T-helper 1 cell (primary cell): ENCODE measurements at places on chromosomes 16 and 17.
A peak's percentile ranks its signal among the peaks of the same experiment; 100 is the strongest.

- DNase-seq, result no peak
Observed at GRCh38 chr16:59651662-59652061, 917.5 kb upstream of the GOT2 start.

DNA sequence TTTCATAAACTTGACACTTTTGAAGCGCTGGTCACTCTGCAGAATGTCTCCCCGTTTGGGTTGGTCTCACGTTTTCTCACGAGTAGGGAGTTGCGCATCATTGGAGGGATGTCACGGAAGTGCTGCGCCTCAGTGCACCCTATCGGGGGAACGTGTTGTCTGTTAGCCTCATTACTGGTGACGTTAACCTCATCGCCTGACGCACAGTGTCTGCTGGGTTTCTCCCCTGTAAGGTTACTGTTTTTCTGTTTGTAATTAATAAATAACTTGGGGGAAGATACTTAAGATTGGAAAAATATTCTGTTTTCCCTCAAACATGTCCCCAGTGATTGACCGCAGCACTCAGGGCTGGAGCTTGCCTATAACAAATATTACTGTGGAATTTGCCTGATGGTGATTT, 26.7 kb downstream of the VAC14 start:
- no peak for DNase-seq

GRCh38 chr16:70592106-70592571, 54.2 kb upstream of the IL34 start:
- DNase-seq, result no peak

DNA sequence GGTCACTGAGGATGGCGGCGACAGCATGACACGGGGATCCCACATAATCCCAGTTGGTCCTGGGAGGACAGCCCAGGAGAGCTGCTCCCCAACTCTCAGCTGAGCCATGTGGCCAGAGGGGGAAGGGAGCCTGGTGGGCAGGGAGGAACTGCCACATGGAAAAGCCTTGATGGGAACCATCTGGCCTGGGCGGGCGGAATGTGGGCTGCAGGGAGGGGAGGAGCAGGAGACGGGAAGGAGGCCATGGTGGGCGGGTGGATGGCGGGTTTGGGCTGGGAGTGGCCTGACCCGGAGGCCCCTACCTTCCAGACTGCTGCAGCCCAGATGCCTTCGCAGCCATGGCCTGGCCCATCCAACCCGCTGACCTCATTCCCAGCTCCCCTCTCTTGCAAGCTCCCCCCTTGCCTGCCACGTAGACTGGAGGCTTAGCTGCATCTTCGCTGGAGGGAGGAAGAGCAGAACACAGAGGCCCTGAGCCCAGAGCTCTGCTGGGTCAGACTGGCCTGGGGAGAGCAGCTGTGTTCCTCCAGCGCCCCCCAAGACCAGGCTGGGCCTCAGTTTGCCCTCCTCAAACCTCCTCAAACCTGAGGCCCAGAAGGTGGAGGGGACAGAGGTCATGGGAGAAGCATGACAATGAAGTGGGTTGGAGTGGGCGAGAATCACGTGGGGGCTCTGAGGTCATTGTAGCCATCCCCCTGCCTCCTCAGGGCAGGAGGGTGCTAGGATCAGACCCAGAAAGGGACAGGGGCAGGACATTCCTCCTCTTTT, 8.2 kb upstream of the COL1A1 start:
- DNase-seq, result no peak

DNA sequence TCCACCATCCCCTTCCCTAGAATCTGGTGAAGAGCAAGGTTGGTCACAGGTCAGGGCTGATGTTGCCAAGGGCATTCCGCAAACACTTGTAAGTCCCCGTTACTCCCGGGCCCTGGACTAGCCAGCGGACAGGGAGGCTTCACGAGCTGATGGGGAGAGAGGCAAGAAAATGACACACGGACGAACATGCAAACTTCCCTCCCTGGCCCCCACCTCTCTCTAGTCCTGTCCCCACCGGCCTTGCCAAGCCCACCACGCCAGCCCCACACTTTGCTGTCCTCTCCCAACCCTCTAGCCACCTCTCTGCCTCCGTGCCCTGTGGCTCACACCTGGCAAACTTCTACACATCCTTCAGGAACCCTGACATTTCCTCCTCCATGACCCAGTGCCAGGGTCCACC, 54.8 kb downstream of the RPH3AL start:
- no peak for DNase-seq

- no peak for DNase-seq
Observed at GRCh38 chr17:67365738-67366192, 612 bp downstream of the PSMD12 start.

- DNase-seq, result no peak
Observed at GRCh38 chr17:41823580-41823979, 10.8 kb downstream of the FKBP10 start.

- no peak for DNase-seq
Observed at GRCh38 chr17:60908324-60908723, 230.7 kb downstream of the BCAS3 start.

GRCh38 chr17:40680998-40681397, 16.0 kb upstream of the KRT222 start:
- no peak for DNase-seq

DNA sequence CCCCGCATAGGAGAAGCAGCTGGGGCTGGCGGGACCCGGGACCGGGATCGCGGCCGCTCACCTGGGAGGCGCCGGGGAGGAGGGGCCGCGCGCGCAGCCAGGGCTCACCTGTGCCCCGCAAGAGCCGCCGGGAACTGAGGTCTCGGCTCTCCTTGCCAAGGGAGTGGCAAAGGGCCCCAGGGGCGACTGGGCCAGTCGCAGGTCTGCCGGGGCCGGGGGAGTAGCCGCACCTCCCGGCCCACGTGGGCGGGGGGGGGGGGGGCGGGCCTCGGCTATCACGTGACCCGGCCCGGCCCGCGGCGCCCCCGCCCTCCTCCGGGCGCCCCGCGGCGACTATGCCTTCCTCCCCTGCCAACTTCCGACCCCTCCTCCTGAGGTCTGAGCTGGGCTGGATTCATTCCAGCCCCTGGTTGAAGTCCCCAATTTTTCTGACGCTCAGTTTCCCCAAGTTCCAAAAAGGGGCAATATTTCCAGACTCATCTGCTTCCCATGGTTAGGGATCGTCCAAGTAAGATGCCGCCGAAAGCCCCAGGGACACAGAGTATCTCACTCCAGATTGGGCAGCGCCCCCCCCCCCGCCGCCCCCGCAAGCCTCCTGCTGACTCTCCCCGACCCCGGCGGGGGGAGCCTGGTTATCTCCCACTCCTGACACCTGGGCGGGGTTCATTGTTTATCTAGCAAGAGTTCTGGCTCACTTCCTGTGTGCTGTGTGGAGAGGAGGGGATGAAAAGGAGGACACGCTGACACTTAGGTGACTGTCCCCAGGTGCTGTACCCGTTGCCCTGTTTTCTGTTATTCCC, at the start of gene TMC6:
Gene TMC6 (minus strand): TSS at position 205 of the 800 bp plus-strand sequence. CDS start 1,923 bp downstream, outside the sequence.
- DNase-seq, result peak; percentile 71

DNA sequence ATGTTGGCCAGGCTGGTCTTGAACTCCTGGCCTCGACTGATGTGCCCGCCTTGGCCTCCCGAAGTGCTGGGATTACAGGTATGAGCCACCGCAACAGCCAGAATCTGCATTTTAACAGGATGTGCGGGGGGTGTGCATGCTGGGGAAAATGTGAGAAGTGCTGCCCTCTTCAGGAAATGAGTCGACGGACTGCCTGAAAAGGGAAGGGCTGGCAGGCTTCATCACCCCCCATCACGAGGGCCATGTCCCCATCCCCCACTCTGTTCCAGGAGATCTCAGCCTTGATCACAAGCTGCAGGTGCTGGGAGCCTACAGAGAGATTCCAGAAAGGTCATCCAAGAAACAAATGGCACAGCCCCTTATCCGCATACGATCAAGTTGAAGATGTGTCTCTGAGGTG, 195.3 kb upstream of the RPL38 start:
- DNase-seq, result peak; percentile 30

DNA sequence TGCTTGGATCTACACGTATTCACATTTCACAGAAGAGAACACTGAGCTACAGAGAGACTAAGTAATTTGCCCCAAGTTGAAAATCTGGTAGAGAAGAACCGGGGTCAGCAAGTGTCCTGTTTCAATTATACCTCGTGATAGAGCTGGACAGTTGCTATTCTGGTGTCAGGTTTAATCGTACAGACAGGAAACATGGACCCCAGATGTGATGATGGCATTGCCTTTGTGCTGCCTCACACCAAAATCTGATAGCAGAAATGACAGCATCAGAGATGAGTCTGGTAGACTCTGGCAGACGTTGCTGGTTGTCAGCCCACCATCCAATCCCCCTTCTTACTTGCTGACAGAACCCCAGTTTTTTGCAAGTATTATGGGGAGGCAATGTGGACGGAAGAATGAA, 112.1 kb upstream of the FOXF1 start:
- DNase-seq, result no peak

DNA sequence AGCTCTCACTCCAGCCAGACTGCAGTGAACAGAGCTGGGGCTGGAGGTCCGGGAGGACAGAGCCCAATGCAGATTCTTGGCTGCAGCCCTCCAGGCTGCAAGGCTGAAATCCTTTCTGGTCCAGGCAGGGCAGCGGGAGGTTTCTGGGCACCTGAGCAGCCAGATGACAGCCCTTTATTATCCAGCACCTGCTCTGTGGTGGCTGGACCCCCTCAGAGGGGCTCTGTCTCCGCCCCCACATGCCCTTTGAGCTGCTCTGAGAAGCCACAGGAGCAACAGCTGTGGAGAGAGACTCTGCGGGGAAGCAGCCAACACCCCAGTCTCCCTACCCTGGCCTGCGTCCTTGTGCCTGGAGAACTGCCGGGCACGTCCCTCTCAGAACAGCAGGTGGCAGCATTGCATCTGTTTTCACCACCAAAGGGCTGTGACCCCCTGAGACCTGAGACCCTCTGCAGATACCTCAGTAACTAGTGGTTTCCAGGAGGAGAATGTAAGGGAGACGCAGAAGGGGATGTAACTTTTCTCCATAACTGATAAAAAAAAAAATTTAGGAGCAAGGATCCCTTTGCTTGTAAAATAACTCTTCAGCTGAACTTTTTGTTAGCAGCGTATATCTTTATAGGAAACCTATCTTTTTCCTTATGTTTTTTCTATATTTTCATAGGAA, 3.7 kb upstream of the CNP start:
- DNase-seq, result peak; percentile 65

GRCh38 chr17:82384730-82385481, 13.3 kb downstream of the UTS2R start:
- no peak for DNase-seq

DNA sequence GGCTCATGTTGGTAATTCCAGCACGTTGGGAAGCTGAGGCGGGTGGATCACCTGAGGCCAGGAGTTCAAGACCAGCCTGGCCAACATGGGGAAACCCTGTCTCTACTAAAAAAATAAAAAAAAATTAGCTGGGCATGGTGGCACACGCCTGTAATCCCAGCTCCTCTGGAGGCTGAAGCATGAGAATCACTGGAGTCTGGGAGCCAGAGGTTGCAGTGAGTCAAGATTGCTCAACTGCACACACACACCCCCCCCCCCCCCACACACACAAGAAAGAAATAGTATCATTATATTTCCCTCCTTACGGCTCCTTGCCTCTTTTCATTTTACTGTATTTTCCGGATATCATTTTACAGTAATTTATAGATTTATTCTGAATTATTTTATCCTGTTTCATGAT, 963.1 kb upstream of the GOT2 start:
- no peak for DNase-seq

DNA sequence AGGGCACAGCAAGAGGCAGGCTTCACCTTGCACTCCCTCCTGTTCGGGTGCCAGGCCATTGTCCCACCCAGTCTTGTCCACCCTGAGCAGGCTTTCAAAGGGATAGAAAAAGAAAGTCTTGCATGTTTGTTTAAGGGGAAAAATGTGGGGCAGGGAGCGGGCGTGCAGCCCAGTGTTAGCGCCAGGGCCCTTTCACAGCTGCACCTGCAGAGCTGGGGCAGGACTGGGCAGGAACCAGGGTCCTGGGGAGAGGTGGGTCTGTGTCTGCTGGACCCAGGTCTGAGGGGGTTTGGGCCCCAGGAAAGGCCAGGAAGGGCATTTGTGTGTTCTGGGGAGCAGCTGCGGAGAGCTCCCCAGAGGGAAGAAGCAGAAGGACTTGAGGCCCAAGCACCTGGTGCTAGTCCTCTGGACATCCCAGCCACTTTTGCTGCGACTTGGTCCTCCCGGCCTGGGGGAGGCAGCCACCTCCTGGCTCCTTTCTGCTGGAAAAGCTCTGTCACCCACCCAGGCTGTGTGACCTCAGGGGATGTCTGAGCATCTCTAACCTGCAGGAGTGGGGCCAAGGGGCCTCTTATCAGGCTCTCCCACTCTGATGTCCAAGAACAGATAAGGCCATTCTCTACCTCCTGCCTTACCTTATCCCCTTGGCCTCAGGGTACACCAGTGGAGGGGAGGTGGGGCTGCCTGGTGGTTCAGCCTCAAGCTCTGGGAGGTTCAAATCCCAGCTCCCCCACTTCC, 44.7 kb downstream of the PSME3IP1 start:
- no peak for DNase-seq

DNA sequence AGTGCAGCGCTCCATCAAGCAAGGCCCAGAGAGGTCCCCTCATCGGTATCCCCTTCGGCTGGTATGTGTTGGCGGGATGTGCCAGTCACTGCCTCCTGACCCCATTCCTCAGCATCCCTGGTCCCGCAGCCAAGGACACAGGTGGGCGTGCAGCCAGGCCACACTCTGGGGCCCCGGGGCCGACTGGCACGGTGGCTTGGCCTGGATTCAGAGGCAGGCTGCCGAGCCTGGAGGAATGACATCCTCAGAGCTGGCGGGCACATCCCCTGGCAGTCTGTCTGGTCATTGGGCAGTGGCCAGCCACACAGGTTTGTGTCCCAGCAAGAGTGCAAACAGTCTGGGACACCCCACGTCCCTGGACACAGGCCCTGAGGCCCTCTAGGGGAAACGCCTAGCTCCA, 111.1 kb downstream of the SDK2 start:
- no peak for DNase-seq

DNA sequence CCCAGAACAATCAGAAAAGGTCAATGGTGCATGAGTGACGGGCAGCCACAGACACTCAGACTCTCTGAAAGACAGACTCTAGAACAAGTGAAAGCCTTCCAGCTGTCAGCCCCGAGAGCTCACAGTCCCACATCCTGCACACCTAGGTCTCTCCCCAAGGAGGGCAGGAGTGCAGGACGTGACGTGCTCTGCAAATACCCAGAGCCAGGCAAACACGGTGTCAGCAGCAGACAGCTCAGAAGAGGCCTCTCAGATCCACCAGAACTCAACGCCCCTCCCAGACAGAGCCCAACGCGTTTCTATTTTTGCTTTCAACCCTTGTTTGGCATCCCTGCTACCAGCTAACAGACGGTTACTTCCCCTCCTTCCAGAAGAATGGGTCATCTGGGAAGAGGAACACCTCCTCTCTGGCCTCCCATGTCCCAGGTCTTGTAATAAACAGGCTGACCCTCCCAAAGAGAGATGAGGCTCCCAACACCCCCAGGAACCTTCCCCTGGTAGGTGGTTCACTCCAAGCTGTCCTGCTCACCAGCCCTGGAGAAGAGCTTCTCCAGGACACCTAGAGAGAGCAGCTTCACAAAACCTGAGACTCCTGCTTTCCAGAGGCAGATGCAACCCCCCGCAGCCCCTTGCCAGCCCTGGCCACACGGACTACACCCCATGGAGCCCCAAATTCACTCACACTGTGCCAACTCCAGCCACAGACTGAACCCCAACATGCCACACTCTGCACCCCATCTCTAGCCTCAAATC, 7.6 kb downstream of the PITPNM3 start:
- no peak for DNase-seq

GRCh38 chr17:73689596-73690275, 45.5 kb upstream of the SDK2 start:
- no peak for DNase-seq
